Stimulated activated CD4-positive, alpha-beta T cell treated with anti-CD3 and anti-CD28 coated beads, TNF-alpha, amount 100 ng/mL, for 1 hour (primary cell): ENCODE measurements at places on chromosomes 7 and 10.

- DNase-seq: no peak
Measured at GRCh38 chr10:31554556-31554955, 235.5 kb downstream of the ZEB1 start.

GRCh38 chr10:62095181-62096122 is 173.2 kb downstream of the RTKN2 start:
- no peak for DNase-seq

DNA sequence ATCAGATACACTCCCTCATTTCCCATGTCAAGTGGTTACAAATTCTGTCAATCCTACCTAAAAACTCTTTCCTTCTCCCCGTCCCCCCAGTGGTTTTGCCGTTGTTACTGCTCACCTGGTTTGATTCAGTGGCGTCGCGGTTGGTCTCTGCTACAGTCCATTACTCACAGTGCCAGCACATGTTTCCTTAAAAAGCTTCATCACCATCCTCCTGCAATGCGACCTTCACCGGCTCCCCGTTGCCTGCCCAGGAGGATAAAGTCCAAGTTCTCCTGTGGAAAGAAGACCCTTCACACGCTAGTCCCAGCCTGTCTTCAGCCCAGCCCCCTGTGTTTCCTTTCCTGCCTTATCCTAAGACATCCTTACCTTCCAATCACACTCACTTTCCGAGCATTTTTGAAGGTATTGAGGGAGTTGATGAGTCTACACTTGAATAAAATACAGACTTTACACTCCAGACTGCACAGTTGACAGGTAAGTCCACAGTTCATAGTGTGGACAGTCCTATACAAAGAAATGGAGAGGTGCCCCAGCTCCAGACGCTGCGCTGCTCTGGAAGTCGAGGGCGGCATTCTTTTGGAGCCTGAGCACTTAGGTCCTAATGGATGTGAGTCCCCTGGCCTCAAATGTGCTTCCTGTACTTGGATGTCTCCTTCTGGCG is 3.4 kb upstream of the LARP4B start:
- DNase-seq: no peak

GRCh38 chr7:41114131-41114530 is 588.8 kb downstream of the INHBA start:
- no peak for DNase-seq

DNA sequence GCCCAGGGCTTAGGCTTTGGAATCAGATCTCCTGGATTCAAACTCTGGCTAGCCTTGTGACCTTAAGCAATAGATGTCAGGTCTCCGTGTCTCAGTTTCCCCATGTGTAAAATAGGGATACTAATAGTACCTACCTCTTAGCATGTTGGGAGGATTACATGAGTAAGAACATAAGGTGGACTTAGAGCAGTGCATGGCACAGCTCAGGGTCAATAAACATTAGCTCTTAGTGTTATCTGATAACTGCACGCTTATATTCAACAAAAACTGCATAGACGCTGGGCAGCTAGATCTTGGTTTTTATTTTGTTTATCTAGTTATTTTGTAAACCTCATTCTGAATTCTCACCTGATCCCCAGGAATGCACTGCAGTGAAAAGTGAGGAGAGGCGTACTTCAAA is 17.2 kb downstream of the TBXAS1 start:
- DNase-seq: no peak

DNA sequence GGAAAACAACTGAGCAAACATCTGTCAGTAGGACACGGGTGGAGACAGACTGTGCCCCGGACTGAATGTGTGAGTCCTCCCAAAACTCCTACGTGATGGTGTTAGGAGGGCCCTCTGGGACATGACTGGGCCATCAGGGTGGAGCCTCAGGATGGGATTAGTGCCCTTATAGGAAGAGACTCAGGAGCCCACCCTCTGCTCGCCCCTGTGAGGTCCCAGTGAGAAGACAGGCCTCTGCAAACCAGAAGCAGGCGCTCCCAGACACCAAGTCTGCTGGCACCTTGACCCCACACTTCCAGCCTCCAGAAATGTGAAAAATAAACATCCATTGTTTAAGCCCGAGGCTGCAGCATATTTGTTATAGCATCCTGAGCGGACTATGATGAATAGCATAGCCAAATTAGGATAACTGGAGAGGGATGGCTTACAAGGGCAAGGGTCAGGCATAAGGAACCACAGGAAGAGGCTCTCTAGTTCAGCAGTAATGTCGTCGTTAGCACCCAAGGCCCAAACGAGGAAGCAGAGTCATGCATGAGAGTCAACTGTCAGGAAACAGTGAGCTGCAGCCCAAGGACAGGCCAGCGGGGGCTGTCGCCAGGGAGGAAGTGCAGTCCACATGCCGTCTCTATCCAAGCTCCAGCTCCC is 50.6 kb downstream of the PTPRN2 start:
- DNase-seq: no peak

- DNase-seq: no peak
Measured at GRCh38 chr10:43041422-43042342, 35.2 kb upstream of the RET start.

GRCh38 chr10:110326351-110327032 is 21.8 kb upstream of the SMNDC1 start:
- DNase-seq: no peak

DNA sequence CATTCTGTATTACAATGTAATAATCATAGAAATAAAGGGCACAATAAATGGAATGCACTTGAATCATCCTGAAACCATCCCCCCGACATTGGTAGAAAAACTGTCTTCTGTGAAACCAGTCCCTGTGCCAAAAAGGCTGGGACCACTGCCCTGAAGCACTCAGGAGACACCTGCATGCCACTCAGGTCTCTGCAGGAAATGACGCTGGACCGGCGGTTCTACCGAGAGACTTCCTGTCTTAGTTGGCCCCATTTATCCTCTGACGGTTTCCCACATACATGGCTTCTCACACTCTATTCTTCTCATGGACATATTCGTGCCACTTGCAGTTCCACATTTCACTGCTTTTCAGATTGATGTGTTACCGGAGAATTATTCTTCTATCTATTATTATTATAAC is 617.5 kb downstream of the SDK1 start:
- no peak for DNase-seq

GRCh38 chr10:9913876-9914514 is 1103.7 kb upstream of the CELF2 start:
- DNase-seq: no peak

DNA sequence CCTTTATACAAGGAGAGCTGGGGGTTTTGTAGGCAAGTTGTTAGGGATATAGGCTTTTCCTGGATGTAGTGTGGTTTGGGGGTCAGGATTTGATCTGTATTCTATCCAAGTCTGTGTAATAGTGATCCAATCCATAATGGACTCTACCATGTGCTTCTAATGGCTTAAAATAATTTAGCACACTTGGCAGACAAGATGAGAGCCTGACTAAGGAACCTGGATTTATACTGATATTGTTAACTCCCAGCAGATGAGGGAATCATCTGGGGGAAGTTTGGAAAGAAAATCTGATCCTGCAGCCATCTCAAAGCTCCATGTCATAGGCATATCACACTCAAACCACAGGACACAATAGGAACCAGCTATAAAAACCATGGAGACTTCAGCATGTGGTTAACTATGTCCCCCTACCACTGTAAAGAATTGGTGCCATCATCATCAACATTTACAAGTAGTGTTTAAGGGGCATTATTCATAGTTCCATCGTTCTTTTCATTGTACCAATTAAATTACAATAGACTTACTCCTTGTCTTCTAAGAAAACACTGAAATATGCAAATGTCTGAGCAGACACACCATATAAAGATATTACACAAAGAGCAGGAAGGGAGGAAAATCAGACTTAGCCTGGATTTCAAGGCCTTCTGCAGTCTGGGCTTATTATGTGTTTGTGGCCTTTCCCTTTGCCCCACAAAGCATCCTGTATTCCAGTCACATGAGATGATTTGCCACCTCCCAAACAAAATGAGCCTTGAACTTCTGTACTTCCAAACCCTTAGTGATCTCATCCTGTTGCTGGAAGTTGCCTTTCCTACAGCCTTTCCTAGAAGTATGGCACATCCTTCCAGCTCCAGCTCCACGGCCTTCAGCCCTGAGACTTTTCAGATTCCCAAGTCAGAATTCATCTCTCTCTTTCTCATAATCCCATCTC is 22.5 kb upstream of the HPS1 start:
- DNase-seq: no peak

DNA sequence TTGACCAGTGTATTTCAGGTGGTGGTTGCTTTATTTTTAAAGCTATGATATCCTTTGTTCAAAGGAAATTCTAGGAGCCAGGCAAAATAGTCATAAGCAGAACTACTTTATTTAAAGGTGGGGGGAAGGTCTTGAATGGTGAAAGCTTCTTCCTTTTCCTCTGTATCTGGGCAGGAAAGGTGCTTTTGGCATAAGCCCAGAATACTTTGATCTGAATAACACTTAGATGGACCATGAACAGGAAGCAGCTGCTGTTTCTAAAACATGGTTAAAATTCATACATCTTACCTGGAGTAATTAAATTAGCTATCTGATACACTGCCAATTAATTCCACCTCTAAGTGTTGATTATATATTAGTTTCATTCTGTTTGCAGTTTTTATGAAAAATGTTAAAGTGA is 13.3 kb downstream of the ZNF804B start:
- no peak for DNase-seq

DNA sequence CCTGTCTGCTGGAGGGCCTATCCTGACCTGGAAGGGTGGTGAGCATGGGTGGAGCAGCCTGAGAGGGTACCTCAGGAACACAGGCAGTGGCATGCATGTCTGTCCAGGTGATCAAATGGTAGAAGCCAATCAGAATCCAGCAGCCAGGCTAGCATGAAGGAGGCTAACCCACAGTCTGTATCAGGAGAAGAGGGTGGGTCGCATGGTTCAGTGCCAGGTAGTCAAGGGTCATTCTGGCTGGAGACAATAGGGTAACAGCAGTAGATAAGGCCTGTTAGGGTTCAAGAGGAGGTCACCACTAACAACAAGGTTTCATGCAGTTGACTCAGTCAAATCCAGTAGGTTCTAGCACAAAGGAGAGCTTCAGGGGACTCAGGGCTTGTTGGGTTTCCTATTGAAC is 10.4 kb downstream of the ALDH18A1 start:
- DNase-seq: no peak

DNA sequence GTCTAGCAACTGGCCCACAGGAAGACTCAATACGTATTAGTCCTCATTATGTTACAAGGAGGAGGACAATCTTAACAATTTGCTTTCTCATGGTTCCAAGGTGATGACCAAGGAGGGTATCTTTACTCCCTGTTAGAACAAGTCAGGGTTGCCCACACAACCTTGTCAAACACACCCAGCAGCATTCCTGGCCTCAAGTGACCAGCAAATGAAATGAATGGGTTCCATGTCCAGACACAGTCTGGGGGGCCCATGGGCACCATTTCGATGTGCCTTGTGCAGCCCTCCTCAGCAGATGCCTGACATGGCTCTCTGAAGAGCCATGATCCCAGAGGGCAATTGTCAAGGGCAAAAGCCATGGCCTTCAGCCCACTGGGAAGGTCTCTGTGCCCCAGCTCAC is 40.8 kb downstream of the ANXA8 start:
- DNase-seq: no peak

GRCh38 chr7:159198016-159198724 is 53.5 kb upstream of the VIPR2 start:
- no peak for DNase-seq

DNA sequence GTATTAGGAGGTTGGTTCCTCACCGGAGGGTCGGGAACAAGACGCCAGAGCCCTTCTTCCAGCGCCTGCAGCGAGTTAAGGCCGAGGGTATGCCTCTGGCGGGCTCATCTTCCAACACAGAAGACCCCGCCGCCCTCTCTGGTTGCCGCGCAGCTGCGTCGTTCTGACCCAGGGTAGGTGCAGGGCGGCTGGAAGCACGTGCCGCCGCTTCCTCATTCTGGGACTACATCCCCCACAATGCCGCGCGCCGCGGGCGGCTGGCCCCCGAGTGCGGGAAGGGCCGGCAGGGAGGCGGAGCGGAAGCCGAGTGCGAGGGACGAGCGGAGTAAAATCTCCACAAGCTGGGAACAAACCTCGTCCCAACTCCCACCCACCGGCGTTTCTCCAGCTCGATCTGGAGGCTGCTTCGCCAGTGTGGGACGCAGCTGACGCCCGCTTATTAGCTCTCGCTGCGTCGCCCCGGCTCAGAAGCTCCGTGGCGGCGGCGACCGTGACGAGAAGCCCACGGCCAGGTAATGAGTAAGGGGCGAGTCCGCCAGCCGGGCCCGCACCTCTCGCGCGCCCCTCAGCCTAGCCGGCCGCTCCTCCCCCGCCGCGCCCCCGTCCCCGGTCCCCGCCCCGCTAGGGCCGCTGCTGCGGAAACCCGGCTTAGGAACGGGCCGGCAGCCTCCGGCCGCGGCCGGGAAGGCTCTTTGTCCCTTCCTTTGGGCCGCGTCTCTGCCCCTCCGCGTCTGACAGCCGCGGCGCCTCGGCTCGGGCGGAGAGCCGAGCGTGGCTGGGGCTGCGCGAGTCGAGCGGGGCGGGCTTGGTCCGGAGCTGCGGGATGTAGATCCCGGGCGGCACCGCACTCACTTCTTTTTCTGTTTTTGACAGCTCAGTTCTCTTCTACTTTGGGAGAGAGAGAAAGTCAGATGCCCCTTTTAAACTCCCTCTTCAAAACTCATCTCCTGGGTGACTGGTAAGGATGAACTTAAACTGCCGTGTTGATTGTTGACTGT is at the start of gene CCDC126:
CCDC126 (plus strand) TSS at position 289 of the 998 bp plus-strand sequence. CDS start 13,934 bp downstream, outside the sequence.
- peak; percentile 75 for DNase-seq

GRCh38 chr7:129308047-129308446 is 83.2 kb downstream of the AHCYL2 start:
- no peak for DNase-seq

- DNase-seq: no peak
Measured at GRCh38 chr7:6279341-6279740, 6.9 kb upstream of the CYTH3 start.

- DNase-seq: no peak
Measured at GRCh38 chr7:30791114-30791513, 19.9 kb downstream of the MINDY4 start.
